Liver (tissue), 10 donors: ENCODE measurements at places on chromosomes 2 and 18. TPM values are rescaled to one million over a fixed set of nuclear protein-coding genes. Genes with fewer than 3 reads are reported as not detected.
A peak's percentile ranks its signal among the peaks of the same experiment; 100 is the strongest.

DNA sequence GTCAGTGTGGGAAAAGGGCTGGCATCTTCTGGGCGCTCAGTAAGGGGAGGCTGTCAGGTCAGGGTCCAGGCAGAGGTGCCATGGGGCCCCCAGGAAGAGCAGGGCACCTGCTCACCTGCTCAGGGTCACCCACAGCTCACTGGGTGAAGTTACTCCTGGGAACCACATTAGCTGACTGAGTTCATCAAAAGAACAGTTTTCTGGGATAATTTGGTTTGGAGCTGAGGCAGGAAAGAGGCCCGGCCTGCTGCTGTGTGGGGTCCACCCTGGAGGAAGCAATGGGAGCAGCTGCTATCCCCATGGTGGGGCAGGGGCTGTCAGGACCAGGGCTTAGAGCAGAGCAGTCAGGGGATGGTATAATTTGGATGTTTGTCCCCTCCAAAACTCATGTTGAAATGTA, 97.2 kb upstream of the GPC1 start:
- no peak overlapping the region for H3K27ac ChIP-seq
- H3K4me3 ChIP-seq: no peak overlapping the region
- H3K4me1 ChIP-seq: no peaks in the 10 kb centered on the region
- no peak for DNase-seq

DNA sequence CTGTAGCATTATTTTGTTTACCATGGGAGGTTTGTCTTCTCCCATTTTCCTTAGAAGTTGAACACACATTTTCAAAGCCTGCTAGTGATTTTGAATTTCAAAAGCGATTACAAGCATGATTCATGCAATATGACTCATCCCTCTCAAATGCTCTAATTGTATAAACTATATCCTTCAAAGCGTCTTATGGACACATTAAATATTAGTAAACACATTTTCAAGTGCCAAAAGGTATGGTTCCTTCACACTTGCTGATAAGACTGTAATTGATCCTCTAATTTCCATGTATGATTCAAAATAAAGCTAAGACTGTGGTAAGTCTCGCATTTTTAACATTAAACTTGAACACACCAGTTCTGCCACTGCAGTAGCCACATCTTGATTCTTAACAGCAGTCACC, 512.9 kb downstream of the LRRTM4 start:
- no peaks in the 10 kb centered on the region for H3K27me3 ChIP-seq
- H3K4me1 ChIP-seq: peaks cover 3% of the 10 kb centered on the region
- no peak overlapping the region for H3K4me3 ChIP-seq
- no peak for DNase-seq
- no peak overlapping the region for H3K27ac ChIP-seq

DNA sequence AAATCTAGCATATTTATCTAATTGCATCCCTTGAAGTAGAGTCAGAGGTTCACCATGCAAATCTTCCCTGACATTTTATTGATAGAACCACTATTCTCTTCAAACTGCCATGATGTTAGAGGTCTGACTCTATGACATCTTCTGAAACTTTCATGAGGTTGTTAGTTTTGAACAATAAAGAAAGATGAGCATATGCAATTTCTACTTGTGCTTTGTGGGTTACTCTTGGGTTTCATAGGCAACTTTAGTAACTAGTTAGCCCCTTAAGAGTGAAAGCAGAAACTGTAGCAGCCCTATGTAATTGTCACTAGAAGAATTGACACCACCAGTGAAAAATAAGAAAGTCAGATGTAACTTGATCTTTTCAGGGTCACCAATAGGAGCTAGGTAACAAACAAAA, 53.1 kb upstream of the ZEB2 start:
- no peak overlapping the region for H3K27ac ChIP-seq
- DNase-seq: no peak
- no peaks in the 10 kb centered on the region for H3K4me1 ChIP-seq
- no peaks in the 10 kb centered on the region for H3K36me3 ChIP-seq

- H3K4me3 ChIP-seq: no peak overlapping the region
- peaks cover 2% of the 10 kb centered on the region for H3K36me3 ChIP-seq
These were observed 572.6 kb downstream of the ARHGAP15 start for GRCh38 chr2:143701785-143702184.

- H3K4me3 ChIP-seq: no peak overlapping the region
- no peaks in the 10 kb centered on the region for H3K4me1 ChIP-seq
- H3K27me3 ChIP-seq: no peaks in the 10 kb centered on the region
These were observed 16.9 kb downstream of the PMAIP1 start for GRCh38 chr18:59916746-59917145.

GRCh38 chr2:136319651-136320050, 201.7 kb upstream of the CXCR4 start:
- no peaks in the 10 kb centered on the region for H3K27me3 ChIP-seq
- no peak overlapping the region for H3K4me3 ChIP-seq
- H3K27ac ChIP-seq: no peak overlapping the region
- H3K4me1 ChIP-seq: no peaks in the 10 kb centered on the region

DNA sequence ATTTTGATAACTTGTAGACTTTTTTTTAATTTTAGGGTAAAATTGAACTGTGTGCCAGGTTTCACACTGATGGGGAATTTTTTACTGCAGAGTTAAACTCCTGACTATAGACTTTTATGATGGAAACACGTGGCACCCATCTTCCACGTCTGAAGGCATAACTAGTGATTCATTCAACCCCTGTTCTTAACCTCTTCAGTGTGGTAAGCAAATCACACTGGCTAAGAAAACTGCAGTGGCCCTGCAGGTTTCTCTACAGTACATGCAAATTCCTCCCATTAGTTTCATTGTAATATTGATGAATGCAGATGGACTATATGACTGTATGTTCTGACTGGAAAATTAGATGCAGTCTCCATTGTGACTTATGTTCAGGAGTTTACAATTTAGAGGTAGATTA, 47.2 kb downstream of the SMAD4 start:
- H3K27ac ChIP-seq: no peak overlapping the region
- no peak for DNase-seq
- H3K27me3 ChIP-seq: no peaks in the 10 kb centered on the region
- peaks cover 32% of the 10 kb centered on the region for H3K36me3 ChIP-seq

GRCh38 chr18:43559507-43559906, 282.2 kb upstream of the SYT4 start:
- H3K4me1 ChIP-seq: peaks cover 3% of the 10 kb centered on the region
- H3K36me3 ChIP-seq: no peaks in the 10 kb centered on the region
- H3K27ac ChIP-seq: no peak overlapping the region

- no peaks in the 10 kb centered on the region for H3K36me3 ChIP-seq
- no peak overlapping the region for H3K27ac ChIP-seq
- no peak overlapping the region for H3K4me3 ChIP-seq
- no peak for DNase-seq
These were observed 51.9 kb upstream of the SPTBN1 start for GRCh38 chr2:54404270-54404669.

DNA sequence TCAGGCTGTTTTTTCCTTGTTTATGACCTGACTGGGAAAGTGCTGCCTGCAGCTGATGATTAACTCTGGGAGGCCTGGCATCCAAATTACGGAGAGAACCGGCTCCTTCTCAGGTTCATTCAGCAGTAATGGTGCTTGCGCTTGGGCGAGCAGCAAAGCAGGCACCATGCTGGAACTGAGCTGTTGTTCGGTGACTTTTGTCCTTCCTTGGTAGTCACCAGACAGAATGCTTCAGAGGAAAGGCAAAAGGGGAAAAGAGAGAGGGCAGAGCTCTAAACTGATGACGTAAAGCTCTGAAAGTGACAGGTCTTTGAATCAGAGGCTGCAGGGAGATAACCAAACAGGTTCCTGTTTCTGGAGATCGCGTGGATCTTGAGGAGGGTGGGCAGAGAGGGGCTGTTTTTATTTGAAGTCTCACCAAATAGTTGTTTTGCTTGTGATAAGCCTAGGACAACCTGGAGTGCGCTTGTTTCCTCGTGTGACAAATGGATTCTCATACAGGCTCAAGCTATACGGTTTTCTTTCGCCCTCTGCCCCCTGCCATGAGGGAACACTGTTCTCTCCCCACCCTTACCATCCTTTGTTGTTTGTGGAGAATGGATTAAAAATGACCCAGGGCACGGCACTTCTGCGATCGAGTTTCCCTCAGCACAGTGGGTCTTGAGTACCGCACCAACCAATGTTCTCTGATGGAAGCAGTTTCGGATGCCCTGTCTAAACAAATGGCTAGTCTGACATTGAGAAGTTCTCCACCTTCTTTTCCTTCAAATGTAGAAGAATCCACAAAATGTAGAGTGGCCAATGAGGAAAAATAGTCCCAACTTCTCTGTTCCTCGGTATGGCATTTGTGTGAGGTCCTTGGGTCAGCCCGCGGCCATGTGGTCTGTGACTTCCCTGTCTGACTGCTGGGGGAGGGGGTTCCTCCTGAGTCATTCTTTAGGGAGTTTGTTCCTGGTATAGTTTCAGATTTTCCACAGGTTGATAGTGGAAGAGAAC, 1.3 kb downstream of the RASGRP3 start:
- H3K27ac ChIP-seq: peak overlapping the region; percentile 93
- peaks cover 7% of the 10 kb centered on the region for H3K4me1 ChIP-seq
- peak overlapping the region; percentile 1 for H3K4me3 ChIP-seq
- H3K27me3 ChIP-seq: no peaks in the 10 kb centered on the region

- no peaks in the 10 kb centered on the region for H3K36me3 ChIP-seq
- H3K4me1 ChIP-seq: no peaks in the 10 kb centered on the region
These were observed 368.6 kb upstream of the TFPI start for GRCh38 chr2:187922846-187923245.

DNA sequence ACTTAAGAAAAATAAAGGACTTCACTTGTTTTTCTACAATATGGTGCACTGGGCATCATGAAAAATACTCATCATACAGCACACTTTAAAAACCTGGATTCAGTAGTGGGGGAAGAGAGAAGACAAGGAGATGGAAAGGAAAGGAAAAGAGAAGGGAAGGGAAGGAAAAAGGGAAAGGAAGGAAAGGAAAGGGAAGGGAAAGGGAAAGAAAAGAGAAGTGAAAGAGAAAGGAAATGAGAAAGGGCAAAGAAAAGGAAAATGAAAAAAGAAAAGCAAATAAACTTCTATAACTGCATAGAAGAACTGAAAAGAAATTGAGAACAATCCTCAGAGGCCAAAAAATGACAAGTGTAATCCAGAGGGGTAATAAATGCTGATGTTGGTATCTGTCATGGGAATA, 388.1 kb upstream of the PKDCC start:
- no peak for DNase-seq
- no peaks in the 10 kb centered on the region for H3K27me3 ChIP-seq
- no peaks in the 10 kb centered on the region for H3K4me1 ChIP-seq
- H3K36me3 ChIP-seq: no peaks in the 10 kb centered on the region
- H3K27ac ChIP-seq: no peak overlapping the region

DNA sequence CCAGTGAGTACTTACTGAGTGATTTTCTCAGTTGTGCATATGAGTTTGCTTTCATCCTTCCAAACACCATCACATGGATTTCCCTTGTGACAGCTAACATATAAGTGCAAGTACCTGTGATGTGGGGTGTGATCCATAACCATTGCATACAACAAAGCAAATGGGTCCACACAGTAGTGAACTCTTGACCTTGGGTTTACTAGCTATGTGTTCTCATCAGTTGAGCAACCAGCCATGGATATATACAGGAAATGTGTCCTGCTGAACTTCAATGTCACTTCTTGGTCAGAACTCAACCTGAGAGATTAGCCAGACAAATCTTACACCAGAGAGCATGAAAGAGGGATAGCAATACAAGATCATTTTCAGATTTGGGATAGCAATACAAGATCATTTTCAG, 420.9 kb upstream of the KCNH7 start:
- no peaks in the 10 kb centered on the region for H3K4me1 ChIP-seq
- no peak overlapping the region for H3K4me3 ChIP-seq
- no peaks in the 10 kb centered on the region for H3K36me3 ChIP-seq
- no peak for DNase-seq
- H3K27ac ChIP-seq: no peak overlapping the region

DNA sequence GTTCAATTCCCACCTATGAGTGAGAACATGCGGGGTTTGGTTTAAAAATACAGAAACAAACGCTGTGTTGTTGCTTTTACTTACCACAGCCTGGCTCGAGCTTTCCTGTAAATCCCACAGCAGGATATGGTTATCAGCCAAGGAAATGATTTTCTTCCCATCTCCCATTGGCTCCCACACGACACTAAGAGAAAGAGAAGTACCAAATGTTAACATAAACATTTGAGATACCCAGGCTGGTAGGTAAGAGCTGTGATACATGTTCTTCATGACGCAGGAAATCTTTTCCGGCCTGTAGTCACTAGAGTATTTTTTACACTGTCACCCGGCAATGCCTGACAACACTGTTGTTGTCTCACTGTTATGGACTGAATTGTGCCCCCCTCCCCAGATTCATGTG, 163.6 kb downstream of the EIPR1 start:
- H3K4me1 ChIP-seq: no peaks in the 10 kb centered on the region
- DNase-seq: no peak
- H3K36me3 ChIP-seq: peaks cover 2% of the 10 kb centered on the region
- H3K27ac ChIP-seq: no peak overlapping the region
- H3K4me3 ChIP-seq: no peak overlapping the region

GRCh38 chr18:75214766-75215510, 4.3 kb downstream of the TSHZ1 start:
- peaks cover 58% of the 10 kb centered on the region for H3K4me1 ChIP-seq
- no peaks in the 10 kb centered on the region for H3K27me3 ChIP-seq
- H3K4me3 ChIP-seq: no peak overlapping the region
- DNase-seq: no peak

DNA sequence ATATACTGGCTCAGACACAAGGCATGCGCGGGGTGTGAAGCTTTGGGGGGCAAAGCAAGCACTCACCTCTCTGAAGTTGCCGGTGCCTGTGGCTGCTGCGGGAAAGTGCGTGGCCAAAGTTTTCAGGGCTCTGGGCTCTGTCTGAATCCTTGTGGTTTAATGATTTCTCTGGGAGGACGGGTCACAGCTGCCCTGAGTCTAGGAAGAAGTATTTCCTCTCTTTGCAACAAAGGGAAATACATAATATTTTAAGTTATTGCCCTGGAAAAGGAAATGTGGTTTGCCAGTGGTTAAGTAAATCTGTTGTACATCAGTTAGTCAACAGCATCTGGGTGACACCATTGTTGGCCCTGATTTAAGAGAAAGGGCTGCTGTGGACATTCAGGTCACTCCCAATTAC, 56.7 kb upstream of the ZDBF2 start:
- H3K4me3 ChIP-seq: no peak overlapping the region
- no peak overlapping the region for H3K27ac ChIP-seq
- no peaks in the 10 kb centered on the region for H3K4me1 ChIP-seq
- DNase-seq: no peak
- H3K36me3 ChIP-seq: no peaks in the 10 kb centered on the region

Gene DAPL1
- not detected for total RNA-seq

Gene REEP1
- 1.7 TPM for total RNA-seq

Gene PARD3B
- 4.4 TPM for total RNA-seq

Gene TRAK2
- total RNA-seq: 207 TPM

Gene PJVK
- 0.70 TPM for total RNA-seq

Gene RDH14
- total RNA-seq: 17.4 TPM

Gene AGXT
- total RNA-seq: 1,548 TPM

Gene GCG
- total RNA-seq: not detected

Gene MEIS1
- 8.6 TPM for total RNA-seq

Gene CUL3
- 48.9 TPM for total RNA-seq
